Activated T-cell treated with anti-CD3 and anti-CD28 coated beads for 48 hours (primary cell): ENCODE measurements at places on chromosomes 5 and 9.
A peak's percentile ranks its signal among the peaks of the same experiment; 100 is the strongest.

- DNase-seq = no peak
These were observed 48.6 kb downstream of the CCL28 start for GRCh38 chr5:43363445-43364152.

- DNase-seq = peak; percentile 21
These were observed 25.9 kb upstream of the TESK1 start for GRCh38 chr9:35579130-35579529.

DNA sequence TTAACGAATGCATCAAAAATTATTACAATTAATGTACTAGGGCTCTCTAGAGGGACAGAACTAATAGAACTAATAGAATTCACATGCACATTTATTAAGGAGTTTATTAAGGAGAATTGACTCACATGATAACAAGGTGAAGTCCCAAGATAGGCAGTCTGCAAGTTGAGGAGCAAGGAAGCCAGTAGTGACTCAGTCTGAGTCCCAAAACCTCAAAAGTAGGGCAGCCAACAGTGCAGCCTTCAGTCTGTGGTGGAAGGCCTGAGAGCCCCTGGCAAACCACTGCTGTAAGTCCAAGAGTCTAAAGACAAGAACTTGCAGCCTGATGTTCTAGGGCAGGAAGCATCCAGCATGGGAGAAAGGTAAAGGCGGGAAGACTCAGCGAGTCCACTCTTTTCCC is 633.8 kb downstream of the SEMA5A start:
- no peak for DNase-seq

DNA sequence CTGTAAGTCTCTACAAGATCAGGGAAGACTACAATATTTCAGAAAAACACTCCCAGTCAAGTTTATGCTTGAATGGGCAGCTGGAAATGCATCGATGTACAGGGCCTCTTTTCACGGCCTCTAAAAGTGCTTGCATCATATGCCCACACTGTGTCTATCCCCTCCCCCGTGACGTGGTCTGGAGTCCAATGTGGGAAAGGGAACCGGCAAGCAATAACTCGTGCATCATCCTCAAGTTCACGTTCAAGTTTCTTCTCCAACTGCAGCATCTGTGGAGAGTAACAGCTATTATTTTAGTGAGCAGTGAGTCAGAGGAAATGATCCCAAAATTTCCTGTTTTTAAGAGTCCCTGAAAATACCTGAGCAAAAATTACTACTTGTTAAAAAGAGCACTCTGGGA is 22.3 kb downstream of the ATPSCKMT start:
- no peak for DNase-seq

DNA sequence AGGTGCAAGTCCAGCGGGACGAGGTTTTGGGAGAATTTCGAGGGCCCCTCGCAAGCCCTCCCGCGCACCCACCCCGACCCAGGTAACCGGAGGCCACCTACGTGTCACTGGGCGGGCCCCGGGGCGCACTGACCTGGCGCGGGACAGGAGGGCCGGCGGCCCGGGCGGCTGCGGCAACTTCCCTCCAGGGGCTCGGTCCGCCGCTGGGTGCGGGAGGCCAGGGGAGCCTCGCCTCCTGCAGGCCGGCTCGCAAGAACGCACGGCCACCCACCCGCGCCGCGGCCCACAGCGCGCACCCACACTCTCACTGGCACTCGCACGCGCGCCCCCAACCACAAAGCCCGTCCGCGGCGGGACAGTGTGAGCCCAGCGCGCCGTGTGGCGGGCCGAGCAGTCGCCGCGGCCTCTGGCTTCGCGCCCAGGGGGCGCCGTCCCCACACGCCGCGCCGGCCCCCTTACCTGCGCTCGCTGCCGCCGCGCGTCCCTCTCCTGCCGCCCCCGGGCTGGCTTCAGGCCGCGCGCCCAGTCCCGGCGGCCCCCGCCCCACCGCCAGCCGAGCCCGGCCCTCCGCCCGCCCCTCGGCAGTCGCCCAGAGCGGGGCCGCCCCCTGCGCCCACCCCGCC is 451 bp downstream of the LPAR1 start:
- DNase-seq = no peak

- DNase-seq = no peak
These were observed 16.2 kb downstream of the KCNMB1 start for GRCh38 chr5:170372971-170373370.

DNA sequence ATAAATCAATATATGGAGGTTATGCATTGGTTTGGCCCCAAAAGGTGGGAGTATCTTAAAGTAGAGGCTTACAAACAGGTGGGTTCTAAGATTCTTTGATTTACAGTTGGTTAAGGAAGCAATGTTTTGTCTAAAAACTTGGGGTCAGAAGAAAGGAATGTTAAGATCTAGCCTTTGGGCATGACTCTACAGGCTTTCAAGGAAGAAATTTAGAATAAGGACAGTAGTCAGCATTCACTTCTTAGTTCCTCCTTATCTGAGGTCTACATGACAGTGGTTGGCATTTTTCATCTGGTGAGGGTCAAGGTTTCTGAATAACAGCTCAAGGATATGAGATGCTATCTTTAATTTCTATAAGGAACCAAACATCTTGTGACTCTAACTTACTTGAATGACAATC is 122.8 kb downstream of the CAMK4 start:
- DNase-seq = no peak

DNA sequence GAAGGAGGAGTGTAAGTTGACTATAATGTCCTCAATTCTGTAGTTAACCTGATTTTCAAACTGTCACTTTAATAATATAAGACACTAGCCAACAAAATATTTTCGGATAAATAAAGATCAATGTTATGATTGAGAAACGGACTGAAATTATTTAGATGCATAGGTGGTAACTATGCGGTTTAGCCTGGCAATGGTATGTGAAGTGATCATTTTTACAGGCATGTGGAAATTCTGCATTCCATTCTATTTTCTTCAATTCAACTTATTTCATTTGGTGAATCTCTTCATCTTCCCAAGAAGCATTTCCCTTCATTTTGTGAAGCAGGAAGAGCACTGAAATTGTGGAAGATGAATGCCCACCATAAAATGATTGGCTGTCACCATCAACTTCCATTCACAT is 1457.5 kb upstream of the CDH9 start:
- no peak for DNase-seq

GRCh38 chr5:72130351-72130761 is 23.1 kb downstream of the MAP1B start:
- no peak for DNase-seq

DNA sequence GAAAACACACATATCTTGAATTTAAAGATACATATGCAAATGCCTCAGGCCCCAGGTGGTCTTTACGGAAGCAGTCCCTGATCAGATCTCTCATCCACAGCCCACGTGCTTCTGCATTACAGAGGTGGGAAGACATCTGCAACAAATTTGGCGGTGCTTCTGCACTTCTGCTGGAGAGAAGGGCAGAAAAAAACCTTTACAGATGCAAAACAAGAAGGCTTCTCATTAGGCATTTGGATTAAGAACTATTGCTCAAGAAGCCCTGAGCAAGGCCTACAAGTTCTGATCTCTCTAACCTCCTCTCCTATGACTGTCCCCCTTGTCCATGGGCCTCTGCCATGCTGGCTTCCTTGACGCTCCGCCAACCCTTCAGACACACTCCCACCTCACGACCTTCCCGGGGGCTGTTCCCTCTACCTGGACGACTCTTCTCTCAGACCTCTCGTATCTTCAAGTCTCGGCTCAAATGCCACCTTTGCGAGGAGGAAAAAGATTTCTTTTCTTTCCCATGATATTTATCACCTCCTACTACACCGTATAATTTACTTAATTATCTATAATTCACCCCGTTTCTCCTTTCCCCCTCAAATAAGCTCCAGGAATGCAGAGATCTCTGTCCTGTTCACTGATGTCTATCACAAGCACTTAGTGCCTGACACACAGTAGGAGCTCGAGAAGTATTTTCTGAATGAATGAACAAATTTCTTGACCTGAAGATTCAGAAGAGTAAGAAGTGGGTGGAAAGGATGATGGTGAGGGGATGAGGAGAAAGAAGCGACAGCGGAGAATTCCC is 1.1 kb downstream of the MTMR12 start:
- no peak for DNase-seq

DNA sequence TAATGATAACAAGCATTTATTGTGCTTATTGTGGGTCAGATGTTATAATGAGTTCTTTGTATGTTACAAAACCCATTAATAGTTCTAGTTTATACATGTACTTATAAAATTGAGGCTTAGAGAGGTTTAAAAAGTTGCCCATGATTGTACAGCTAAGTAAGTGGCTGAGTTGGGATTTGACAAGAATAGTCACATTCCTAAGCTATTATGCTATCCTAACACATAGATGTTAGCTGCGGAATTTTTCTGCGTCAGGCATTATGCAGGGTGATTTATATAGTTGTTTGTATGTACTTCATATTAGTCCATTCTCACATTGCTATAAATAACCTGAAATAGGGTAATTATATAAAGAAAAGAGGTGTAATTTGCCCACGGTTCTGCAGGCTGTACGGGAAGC is 12.5 kb downstream of the COMMD10 start:
- DNase-seq = no peak

GRCh38 chr9:88143179-88143578 is 4.9 kb upstream of the SPATA31C2 start:
- DNase-seq = no peak

- DNase-seq = no peak
These were observed 89.7 kb downstream of the DAP start for GRCh38 chr5:10671041-10672008.

DNA sequence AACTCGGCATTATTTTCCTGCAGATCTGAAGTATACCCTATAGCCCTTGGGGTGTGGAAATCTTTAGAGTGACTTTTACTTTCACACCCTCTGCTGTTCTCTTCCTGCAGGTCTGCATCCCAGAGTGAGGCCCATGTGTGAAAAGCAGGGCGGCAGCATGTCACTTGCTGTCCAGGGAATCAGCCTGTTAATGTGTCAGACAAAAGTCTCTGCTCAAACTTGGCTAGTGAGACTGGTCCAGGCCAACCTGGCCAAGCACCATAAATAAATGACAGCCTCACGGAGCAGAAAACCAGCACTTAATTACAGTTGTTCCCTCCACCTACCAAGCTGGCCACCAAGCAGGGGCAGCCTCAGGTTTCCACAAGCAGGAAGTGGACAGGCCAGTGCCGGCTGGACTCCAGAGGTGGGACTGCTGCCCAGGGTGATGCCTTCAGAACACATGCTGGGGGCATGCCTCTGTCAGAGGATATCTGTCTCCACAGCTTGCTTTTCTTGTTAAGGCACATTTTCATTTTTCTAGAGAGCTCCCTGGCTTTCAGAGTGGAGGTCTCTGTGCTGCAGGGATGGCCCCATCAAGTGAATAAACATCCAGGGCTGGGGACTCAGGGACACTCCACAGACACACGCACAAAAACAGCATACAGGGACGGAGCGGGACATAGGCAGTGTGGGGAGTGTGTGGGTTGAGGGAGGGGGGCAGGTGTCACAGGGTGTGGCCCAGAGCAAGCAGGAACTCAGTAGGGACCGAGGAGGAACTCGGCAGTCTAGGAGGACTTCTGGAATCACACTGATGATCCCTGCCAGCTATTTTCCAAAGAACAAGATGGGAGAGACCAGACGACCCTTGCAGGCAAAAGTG is 243.8 kb upstream of the IRX1 start:
- no peak for DNase-seq

- DNase-seq = no peak
These were observed 164.6 kb downstream of the FBXO4 start for GRCh38 chr5:42089705-42090104.

DNA sequence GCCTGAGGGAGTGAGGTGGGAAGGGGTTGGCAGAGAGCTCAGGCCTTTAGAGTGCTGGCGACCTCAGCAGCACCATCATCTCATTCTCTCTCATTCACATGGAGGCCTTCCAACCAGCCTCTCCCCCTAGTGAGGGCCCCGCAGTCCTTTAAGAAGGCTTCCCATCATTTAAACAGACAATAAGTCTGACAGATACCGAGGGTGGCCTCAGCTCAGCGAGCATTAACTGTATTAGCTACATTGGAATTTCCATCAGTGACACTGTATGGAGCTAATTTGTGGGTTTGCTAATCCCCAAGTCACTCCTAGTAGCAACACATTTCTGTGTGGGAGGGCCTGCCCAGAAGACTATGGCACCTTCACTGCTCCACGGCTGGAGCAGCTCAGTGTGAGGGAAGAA is 75.8 kb downstream of the INSYN2B start:
- no peak for DNase-seq

DNA sequence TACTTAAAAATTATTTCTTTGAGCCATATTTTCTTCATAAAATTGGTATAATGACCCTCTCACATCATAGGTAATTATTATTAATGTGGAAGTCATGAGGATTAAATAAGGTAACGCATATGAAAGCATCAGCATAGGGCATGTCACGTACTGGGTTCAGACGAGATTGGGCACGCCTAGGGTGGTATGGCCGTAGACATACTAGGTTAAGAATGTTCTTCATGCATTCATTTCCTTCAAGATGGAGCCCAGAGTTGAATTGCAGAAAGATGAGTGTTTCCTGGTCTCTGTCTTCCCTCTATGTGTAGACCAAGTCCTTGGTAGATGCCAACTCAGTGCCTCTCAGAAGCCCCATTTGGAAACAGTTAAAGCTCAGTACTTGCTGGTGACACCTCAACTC is 174.1 kb upstream of the CLINT1 start:
- no peak for DNase-seq

- no peak for DNase-seq
These were observed 19.6 kb downstream of the FBXO38 start for GRCh38 chr5:148403344-148403743.

GRCh38 chr5:124685404-124685930 is 61.0 kb downstream of the ZNF608 start:
- DNase-seq = no peak

GRCh38 chr5:56054666-56055065 is 59.9 kb upstream of the IL6ST start:
- DNase-seq = no peak

- DNase-seq = no peak
These were observed 17.2 kb downstream of the NKX2-5 start for GRCh38 chr5:173217626-173218397.

GRCh38 chr9:76023715-76024195 is 133.3 kb downstream of the PCSK5 start:
- no peak for DNase-seq

GRCh38 chr9:106981396-106982287 is 118.7 kb downstream of the ZNF462 start:
- DNase-seq = no peak

DNA sequence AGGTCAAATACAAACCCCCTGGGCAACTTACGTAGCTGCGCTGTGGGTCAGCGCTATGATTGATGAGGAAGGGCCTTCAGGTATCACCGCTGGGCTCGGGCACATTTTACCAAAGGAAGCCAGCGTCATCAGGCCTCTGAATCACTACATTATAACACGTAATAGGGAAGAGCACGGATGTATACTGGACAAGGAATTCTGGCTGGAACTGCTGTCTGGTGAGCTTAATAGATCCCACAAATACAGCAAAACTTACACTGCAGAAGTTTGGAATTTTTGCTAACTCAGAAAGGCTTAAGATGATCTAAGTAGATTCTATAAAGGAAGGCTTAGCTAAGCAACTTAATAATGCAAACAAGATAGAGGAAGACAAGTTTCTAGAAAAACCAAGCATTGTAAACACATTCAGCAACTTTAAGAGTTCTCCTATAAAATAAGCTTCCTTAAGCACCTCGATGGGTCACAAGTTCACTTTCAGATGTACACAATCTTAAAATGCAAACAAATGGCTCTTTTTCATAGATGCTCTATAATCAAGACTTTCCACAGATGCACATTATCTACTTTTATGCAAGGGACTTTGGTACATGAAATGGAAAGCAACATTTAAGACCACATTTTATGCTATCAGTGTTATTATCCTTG is 360.1 kb upstream of the PANK3 start:
- no peak for DNase-seq

GRCh38 chr9:124452326-124452725 is 2.1 kb downstream of the ADGRD2 start:
- no peak for DNase-seq

- no peak for DNase-seq
These were observed 167.8 kb upstream of the CCNG1 start for GRCh38 chr5:163269624-163270023.
